ENCODE measurements at places on chromosomes 6 and 20. TPM values are rescaled to one million over a fixed set of nuclear protein-coding genes. Genes with fewer than 3 reads are reported as not detected.

DSE gene
- total RNA-seq, result 9.6 TPM

BMP7 gene
- not detected for total RNA-seq

RAB44 gene
- not detected for total RNA-seq

ZDHHC14 gene
- 10.6 TPM for total RNA-seq

BPIFA1 gene
- total RNA-seq, result not detected

BANF2 gene
- total RNA-seq, result not detected

CCM2L gene
- total RNA-seq, result not detected

NOX3 gene
- total RNA-seq, result not detected

SASH1 gene
- total RNA-seq, result 10.5 TPM

SNAI1 gene
- 5.4 TPM for total RNA-seq

THBD gene
- total RNA-seq, result 3.1 TPM

THEMIS gene
- total RNA-seq, result not detected

CST5 gene
- total RNA-seq, result not detected

VIP gene
- not detected for total RNA-seq

FAM83D gene
- total RNA-seq, result 81.4 TPM

CPNE5 gene
- total RNA-seq, result 0.29 TPM

METTL24 gene
- total RNA-seq, result not detected

MYBL2 gene
- total RNA-seq, result 103 TPM

KCNK16 gene
- total RNA-seq, result not detected

SMLR1 gene
- total RNA-seq, result not detected

VNN1 gene
- 0.12 TPM for total RNA-seq

PBOV1 gene
- total RNA-seq, result not detected

UNC5CL gene
- total RNA-seq, result 0.58 TPM

BHLHE23 gene
- not detected for total RNA-seq

TFAP2A gene
- 29.4 TPM for total RNA-seq

PKHD1 gene
- 0.40 TPM for total RNA-seq

TXLNB gene
- not detected for total RNA-seq

FHL5 gene
- total RNA-seq, result not detected

EBF4 gene
- total RNA-seq, result 1.8 TPM

PAX1 gene
- not detected for total RNA-seq

OR2H2 gene
- not detected for total RNA-seq

KHDC1L gene
- 0.80 TPM for total RNA-seq

Measured in PC-3 (cell line).